ENCODE measurements at places on chromosomes 6 and 20. TPM values are rescaled to one million over a fixed set of nuclear protein-coding genes. Genes with fewer than 3 reads are reported as not detected.
A peak's percentile ranks its signal among the peaks of the same experiment; 100 is the strongest.

- H3K36me3 ChIP-seq, result no peaks in the 10 kb centered on the region
- H3K4me1 ChIP-seq, result no peaks in the 10 kb centered on the region
- DNase-seq, result no peak
- no peaks in the 10 kb centered on the region for H3K27me3 ChIP-seq
- no peak overlapping the region for H3K27ac ChIP-seq
Measured at GRCh38 chr6:165762876-165763275, 99.8 kb upstream of the PDE10A start.

GRCh38 chr20:59269411-59270025 lies 30.9 kb upstream of the EDN3 start:
- H3K27ac ChIP-seq, result no peak overlapping the region
- no peaks in the 10 kb centered on the region for H3K36me3 ChIP-seq
- no peaks in the 10 kb centered on the region for H3K27me3 ChIP-seq
- no peak overlapping the region for H3K4me3 ChIP-seq

DNA sequence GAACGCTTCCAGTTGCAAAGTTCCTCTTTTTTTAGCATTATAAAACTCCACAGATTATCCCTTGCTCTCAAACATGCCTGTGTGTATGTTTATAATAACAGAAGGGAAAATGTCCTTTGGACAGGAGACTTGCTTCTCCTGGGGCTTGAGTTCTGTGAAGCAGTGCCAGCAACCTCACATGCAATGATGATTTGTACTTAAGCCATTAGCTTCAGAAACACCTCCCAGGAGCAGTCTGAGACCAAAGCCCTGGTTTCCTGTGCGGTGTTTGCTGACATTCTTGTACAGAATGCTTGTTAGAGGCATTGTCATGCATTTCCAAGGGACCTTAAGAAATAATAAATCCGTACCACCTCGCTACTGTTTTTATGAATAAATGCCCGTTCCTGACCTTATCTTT lies 752.8 kb downstream of the CBLN4 start:
- peak; percentile 18 for DNase-seq
- H3K27me3 ChIP-seq, result no peaks in the 10 kb centered on the region
- no peaks in the 10 kb centered on the region for H3K36me3 ChIP-seq
- H3K4me3 ChIP-seq, result no peak overlapping the region
- H3K4me1 ChIP-seq, result peaks cover 20% of the 10 kb centered on the region

- peaks cover 24% of the 10 kb centered on the region for H3K4me1 ChIP-seq
- no peaks in the 10 kb centered on the region for H3K27me3 ChIP-seq
- no peak overlapping the region for H3K27ac ChIP-seq
- no peak overlapping the region for H3K4me3 ChIP-seq
- peak; percentile 48 for DNase-seq
Measured at GRCh38 chr20:33444797-33445560, 1.4 kb upstream of the SNTA1 start.

DNA sequence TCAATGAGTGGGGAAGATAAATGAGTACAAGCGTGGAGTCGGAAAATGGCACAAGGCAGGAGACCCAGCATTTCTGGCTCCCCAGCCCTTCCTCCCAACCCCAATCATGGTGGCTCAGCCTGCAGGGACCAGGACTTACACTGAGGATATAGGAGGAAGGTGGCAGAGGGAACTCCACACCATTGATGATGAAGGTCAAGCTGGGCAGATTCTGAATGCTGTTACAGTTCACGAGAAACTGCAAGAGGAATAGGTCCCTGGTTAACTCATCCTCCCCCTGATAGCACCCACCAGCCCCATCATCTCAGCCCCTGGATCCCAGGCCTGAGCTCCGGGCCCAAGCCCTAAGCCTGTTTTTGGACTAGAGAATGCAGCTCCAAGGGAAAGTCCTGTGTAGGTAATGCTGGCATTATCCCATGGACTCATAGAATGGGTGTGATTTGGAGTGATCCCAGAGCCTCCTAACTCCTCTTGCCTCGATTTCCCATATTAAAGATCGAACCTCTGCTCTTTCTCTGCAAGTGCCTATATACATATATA lies 2.3 kb upstream of the TFEB start:
- DNase-seq, result no peak
- H3K27ac ChIP-seq, result no peak overlapping the region
- H3K27me3 ChIP-seq, result no peaks in the 10 kb centered on the region
- no peaks in the 10 kb centered on the region for H3K36me3 ChIP-seq
- peaks cover 12% of the 10 kb centered on the region for H3K4me1 ChIP-seq

DNA sequence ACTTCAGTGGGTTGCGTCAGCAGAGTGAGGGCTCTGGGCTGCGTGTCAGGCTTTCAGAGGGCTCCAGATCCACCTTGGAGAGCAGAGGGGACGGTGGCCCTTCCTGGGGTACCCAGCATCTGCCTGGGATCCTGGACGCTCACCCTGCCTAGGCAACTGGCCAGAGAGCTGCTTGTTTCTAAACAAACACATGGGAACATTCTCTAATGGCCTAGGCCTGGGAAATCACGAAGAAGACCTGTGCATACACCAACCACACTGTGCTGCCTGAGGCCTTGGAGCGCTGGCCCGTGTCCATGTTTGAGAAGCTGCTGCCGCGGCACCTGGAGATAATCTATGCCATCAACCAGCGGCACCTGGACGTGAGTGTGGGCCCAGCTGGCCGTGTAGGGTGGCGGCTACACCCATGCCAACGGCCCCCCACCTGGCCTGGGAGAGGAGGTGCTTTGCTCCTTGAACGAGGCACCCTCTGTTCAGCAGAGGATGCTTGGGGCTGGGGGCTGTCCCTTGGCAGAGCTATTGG lies 32.2 kb downstream of the PYGB start:
- H3K4me3 ChIP-seq, result no peak overlapping the region
- no peaks in the 10 kb centered on the region for H3K27me3 ChIP-seq
- peaks cover 2% of the 10 kb centered on the region for H3K4me1 ChIP-seq
- no peak overlapping the region for H3K27ac ChIP-seq
- no peaks in the 10 kb centered on the region for H3K36me3 ChIP-seq

The LPA gene
- total RNA-seq, result 7.2 TPM

The ZFP57 gene
- 1.4 TPM for total RNA-seq

The EYS gene
- 1.3 TPM for total RNA-seq

All from testis (tissue), 5 donors.